ENCODE measurements at places on chromosomes 6 and 20.

DNA sequence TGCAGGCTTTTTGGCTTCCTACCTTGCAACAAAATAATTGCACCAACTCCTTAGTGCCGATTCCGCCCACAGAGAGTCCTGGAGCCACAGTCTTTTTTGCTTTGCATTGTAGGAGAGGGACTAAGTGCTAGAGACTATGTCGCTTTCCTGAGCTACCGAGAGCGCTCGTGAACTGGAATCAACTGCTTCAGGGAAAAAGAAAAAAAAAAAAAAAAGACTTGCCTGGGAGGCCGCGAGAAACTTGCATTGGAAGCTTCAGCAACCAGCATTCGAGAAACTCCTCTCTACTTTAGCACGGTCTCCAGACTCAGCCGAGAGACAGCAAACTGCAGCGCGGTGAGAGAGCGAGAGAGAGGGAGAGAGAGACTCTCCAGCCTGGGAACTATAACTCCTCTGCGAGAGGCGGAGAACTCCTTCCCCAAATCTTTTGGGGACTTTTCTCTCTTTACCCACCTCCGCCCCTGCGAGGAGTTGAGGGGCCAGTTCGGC is 420 bp downstream of the SOX4 start:
- DNase-seq = no peak

DNA sequence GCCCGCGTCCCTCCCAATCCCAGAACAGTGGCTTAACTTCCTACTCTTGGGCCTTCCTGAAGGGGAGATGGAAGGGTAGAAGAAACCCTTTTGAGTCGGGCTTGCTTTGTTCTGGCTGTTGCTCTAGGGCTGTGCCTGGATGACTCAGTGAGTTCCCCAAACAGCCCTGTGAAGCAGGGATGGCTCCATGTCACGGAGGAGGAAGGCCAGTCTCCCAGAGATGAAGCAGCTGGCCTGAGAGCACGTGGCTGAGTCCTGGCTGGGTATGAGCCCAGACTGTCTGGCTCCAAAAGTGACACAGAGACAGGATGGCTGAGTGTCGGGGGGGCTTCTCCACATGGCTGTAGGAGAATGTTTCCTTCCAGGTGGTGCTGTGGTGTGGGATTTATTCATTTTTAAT is 4.6 kb downstream of the SYTL3 start:
- DNase-seq = no peak

DNA sequence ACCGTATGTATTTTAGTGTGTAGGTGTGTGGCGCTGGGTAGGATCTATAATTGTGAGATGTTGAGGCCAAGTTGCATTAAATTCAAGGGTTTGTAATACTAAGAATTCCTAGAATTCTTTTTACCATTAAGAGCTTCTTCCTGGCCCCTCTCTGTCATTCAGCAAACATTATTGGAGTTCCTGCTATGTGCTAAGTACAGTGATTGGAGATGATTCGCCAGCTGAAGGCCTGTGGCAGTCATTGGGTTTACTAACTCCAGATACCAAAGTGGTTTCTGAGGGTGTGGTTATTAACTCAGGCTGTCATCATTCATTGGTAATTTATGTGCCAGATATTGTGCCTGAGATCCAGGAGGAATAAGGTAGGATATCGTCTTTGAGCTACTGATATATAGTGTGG is 167.1 kb downstream of the LAMA2 start:
- DNase-seq = no peak

DNA sequence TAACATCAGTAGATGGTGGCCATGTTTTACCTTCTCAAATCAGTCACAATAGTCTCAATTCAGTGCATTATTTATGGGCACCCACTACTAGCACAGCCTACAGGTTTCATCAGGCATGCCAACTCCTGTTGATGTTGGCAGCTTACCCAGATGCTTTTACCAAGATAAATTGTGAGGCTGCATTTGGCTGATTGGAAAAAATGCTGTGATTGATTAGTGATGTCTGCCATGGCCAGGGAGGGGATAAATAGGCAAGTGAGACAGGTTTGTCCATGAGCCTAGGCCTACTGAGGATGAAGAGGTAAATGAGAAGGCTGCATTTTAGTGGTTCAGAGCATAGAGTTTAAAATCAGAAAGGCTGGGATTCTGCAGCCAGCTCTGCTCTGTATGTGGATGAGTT is 227.1 kb downstream of the NFATC2 start:
- DNase-seq = no peak

- DNase-seq = no peak
Observed at GRCh38 chr20:49891476-49892110, 23.7 kb downstream of the SPATA2 start.

DNA sequence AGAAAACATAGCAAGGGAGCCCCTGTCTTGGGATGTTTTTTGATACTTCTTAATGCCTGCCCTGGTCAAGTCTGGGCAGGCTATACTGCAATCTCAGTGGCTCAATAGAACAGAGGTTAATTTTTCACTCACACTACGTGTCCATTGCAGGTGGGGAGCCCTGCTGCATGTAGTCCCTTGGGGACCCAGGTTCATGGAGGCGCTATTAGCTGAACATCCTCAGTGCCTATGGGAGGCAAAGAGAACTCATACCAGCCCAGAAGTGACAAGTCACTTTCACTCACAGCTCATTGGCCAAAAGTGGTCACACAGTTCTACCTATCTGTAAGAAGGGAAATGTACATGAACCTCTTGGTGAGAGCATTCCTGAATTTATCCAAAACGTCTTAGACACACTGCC is 23.2 kb downstream of the CGA start:
- no peak for DNase-seq

DNA sequence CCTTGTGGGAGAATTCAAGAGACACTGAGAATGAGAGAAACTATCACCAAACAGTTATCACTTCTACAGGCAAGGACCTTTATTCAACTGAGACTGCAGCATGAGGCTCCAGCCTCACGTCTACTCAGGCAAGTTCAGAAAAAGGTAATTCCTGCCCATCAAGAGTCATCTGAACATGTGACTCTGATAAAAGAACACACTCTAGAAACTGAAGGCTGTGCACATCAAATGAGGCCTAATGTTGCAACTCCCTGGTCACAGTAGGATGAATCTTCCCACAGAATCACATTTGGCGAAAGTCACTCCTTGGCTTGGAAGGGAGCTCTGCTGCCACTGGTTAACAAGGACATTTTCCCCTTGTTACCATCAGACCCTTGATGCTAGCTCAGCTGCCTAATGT is 71.2 kb upstream of the EMILIN3 start:
- no peak for DNase-seq

DNA sequence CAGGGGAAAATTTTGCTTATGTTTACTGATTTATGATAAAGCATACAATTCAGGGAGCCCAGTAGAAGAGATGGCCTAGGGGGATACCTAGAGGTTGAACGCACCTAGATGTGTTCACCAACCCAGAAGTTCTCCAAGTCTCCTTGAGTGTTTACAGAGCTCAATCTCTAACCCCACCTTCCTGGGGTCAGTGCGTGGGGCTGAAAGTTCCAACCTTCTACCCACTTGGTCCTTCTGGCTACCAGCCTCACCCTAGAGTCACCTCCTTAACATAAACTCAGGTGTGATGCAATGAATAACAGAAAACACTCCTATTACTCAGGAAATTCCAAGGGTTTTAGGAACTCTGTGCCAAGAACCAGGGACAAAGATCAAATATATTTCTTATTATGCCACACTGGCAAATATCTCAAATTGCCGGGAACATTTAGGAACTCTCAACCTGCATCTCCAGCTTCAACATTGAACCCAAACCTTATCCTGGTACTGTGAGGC is 26.4 kb downstream of the AFG1L start:
- no peak for DNase-seq

- DNase-seq = peak; percentile 61
Observed at GRCh38 chr20:48620507-48621375, 207.1 kb downstream of the PREX1 start.

GRCh38 chr6:107539409-107539808 is 49.5 kb downstream of the SOBP start:
- DNase-seq = peak; percentile 66

DNA sequence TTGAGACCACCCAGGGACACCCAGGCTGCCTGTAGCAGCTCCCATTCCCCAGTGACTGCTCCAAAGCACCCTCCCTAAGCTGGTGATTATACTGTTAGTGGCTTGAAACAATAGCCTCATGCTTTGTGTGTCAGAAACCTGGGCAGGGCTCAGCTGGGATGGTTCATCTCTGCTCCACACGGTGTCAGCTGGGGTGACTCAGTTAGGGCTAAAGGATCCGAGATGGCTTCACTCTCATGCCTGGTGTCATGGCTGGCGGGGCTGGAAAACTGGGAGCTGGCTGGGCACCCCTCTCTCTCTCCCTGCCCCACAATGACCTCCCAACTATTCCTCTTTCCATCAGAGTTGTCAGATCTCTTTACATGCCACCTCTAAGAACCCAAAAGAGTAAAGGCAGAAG is 44.4 kb downstream of the ANKRD60 start:
- DNase-seq = no peak

DNA sequence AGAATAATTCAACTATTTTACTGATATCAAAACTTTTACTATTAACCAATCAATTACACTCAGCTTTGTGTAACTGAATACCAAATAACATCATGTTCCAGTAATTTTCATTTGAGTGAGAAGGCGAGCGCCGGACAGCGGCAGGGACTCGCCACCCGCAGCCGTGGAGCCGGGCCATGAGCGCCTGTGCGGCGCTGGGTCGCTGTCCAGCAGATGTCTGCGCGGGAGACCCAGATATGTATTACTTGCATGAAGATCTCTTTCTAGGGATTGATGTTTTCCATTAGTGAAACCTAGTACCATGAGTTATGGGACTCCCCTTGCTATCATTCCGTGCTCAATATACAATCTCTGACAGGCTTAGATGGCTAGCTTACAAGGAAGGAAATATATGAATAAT is 245.1 kb upstream of the PRSS16 start:
- DNase-seq = no peak

- no peak for DNase-seq
Observed at GRCh38 chr6:85455471-85456026, 5.7 kb downstream of the NT5E start.

GRCh38 chr20:54122681-54123586 is 50.9 kb downstream of the CYP24A1 start:
- DNase-seq = no peak

DNA sequence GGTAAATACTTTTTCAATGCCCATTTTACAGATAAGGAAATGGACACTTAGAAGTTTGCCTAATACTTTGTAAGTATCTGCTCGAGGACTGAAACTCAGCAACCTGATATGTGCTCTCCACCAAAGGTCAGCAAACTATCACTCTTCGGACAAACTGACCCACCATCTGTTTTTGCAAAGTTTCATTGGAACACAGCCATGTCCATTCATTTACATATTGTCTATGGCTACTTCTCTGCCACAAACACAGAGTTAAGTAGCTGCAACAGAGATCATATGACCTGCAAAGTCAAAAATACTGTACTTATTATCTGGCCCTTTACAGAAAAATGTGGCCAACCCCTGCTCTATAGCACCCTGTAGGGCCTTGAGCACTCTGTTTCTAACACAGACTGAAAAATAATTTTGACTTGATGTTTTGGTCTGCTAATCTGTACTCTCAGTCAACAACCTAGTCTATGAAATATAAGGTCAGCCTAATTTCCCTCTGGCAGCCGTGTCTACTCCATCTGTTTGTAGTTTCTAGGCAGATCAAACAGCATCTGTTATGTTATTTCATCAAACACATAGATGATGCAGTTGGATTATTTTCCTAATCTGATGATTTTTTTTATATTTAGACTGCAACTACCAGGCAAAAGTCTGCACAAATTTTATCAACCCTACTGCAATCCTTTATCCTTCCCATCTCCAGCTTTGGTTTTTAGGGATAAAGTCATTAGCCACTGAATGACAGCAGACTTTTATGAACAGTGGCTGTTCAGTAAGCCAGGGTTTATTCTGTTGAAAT is 41.4 kb upstream of the BEND6 start:
- no peak for DNase-seq

GRCh38 chr6:8108031-8108660 is 5.8 kb upstream of the EEF1E1 start:
- DNase-seq = no peak

GRCh38 chr20:50561379-50562078 is 51.3 kb downstream of the PTPN1 start:
- no peak for DNase-seq

- DNase-seq = no peak
Observed at GRCh38 chr20:31675828-31676608, 38.3 kb downstream of the COX4I2 start.

GRCh38 chr6:148708707-148709106 is 38.1 kb upstream of the UST start:
- DNase-seq = no peak

DNA sequence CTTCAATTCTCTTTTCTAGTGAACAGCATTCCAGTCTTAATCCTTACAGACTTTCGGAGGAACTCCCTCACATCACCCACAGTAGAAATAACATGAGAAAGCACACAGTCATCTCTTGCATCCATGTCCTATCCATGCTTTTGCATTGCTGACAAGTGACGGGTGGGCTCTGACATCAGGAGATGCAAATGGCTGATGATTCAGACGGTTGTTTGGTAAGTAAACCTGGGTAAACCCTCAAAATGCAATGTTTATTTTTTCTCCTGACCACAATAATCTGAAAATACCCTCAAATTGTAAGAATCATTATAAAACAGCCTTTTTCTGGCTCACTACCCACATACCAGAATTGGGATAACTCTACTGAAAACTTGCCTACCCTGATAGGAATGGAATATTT is 792.0 kb downstream of the MAFB start:
- no peak for DNase-seq

- no peak for DNase-seq
Observed at GRCh38 chr6:163814494-163815364, 400.2 kb downstream of the QKI start.

DNA sequence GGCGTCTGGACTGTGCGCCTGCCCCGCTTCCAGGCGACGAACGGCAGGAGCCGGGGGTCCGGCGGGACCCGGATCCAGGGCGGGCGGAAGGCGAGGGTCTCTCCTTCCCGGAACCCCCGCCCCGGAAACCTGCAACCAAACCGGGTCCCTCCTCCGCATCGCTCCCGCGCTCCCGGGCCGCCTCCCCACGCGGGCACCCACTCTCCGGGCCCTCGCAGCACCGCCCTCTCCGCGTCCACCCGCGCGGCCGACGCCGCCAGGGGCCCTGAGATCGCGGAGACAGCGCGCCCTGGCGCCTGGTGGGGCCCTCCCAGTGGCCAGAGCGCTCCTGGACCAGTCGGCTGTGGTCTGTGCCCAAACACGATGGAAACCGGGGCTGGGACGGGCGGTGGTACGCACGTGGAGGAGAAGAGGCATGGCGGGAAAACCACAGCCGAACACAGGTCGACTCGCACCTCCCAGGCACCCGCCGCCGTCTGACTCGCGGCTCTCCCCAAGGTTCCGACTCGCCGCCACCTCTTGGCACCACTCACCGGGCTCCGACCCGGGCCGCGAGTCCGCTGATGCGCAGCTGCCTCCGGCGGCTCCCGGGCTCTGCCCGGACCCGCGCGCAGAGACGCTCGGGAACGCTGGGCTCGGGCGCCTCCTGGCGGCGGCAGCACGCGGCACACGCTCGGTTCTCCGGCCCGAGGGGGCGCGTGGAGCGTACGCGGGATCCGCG is 7.9 kb downstream of the NKX2-2 start:
- peak; percentile 79 for DNase-seq

- no peak for DNase-seq
Observed at GRCh38 chr20:63414720-63415430, 53.7 kb upstream of the CHRNA4 start.
